GM23248 (cell line): ENCODE measurements at places on chromosomes 7 and 10. TPM values are rescaled to one million over a fixed set of nuclear protein-coding genes. Genes with fewer than 3 reads are reported as not detected.

DNA sequence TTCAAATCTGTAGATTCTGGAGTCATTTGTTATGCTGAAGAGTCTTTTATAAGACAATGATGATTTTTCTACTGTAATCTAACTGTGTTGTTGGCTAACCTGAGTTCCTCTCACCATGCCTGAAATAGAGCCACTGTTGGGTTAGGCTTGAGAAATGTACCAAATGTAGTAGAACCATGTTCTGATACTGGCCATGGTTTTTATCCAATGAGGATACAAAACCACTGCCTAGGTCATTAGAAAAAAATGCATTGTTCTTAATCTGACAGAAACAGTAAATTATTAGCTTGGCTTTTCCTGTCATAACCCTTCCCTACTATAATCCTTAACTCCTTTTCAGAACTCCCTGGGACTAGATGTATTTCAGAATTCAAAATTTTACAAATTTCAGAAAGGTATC is 86.6 kb downstream of the RAPGEF5 start:
- no peak for DNase-seq

MEST gene
- 7.5 and 12.6 TPM in 2 replicates for total RNA-seq

DNA sequence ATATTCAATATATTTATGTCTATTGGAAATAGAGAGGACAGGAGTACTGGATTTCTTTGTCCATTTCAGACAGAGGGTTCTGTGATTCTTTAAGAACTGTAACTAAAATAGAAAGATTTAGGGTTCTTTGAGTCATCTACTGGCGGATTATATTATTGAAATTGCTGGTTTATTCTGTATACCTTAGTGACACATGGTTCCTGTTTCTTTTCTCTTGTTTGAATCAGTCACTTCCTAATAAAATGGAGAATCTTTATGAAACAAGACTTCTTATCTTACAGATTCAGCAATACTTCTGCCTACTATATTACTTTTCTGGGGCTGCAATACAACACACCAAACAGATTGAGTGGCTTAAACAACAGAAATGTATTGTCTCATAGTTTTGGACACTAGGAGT is 20.8 kb upstream of the ZNF800 start:
- no peak for DNase-seq

- peak; percentile 28 for DNase-seq
Observed at GRCh38 chr10:33982995-33983394, 648.5 kb upstream of the NRP1 start.

- DNase-seq = no peak
Observed at GRCh38 chr10:697097-697875, 7.8 kb upstream of the DIP2C start.

GRCh38 chr10:64345856-64346255 is 824.7 kb downstream of the REEP3 start:
- DNase-seq = no peak

GRCh38 chr7:28573059-28573553 is 160.8 kb downstream of the CREB5 start:
- DNase-seq = peak; percentile 10

AKR1C8 gene
- total RNA-seq = not detected in 2 replicates

DNA sequence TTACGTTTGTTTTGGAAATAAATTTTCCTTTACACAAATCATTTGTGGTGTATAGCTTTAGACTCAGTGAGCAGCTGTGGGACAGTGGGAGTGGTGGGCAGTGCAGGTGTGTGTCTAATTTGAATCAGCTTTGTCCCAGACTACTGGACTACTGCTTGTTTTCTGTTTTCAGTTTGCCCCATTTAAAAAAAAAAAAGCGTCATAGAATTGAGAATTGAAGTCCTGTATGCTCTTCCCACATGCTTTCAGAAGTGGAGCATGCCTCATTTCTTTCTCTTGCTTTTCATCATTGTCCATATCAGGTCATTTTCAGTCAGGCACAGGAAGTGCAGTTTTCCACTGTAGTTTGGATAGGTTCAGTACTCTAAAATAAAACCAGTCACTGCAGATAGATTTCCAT is 66.1 kb downstream of the SHH start:
- no peak for DNase-seq

DNA sequence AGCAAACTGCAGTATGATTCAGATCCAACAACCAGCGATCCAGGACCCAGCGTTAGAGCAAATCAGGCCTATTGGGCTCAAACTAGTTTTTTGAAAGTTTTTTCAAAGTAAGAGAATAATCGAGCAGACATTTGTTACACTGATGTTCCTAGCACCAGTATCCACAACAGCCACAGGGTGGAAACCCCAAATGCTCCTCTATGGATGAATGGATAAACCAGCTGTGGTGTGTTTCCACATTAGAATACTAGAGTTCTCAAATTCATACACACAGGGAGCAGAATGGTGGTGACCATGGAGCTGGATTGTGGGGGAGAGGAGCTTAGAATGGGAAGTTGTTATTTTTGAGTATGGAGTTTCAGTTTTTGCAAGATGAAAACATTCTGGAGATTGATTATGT is 60.7 kb downstream of the PDIA4 start:
- DNase-seq = no peak

DNA sequence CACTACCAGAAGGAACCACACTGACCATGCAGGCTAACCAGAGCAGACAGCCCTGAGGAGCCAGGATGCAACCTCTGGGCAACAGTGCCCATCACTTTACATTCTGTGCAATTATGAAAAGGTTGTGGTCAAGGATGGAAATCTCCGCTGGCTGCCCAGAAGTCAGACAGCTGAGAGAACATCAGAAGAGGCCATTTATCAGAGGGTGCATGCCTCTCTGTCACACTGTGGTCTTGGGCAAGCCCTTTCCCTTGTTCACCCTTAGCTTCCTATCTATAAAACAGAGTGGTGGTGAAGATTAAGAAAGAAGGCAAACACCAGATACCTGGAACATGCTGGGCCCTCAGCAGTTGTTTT is 120.7 kb upstream of the GDF10 start:
- no peak for DNase-seq

GRCh38 chr10:52082307-52082706 is 231.8 kb upstream of the DKK1 start:
- no peak for DNase-seq

DNA sequence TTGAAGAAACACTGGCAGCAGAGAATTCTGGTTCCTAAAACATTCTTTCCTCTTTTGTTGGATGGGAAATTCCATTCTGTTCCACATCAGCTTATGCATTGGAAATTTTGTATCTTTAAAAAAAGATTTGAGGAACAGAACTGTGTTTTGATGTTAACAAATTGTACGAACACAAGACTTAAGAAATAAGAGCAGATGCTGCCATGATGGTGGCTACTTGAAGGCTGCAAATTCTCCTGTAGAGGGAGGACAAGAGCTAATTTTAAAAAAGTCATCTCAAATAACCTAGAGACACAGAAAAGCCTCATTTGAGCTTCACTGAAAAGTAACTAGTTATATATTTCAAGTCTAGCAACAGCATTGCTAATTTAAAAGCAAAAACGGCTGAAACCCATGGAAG is 29.8 kb downstream of the NDUFB2 start:
- DNase-seq = peak; percentile 32

DNA sequence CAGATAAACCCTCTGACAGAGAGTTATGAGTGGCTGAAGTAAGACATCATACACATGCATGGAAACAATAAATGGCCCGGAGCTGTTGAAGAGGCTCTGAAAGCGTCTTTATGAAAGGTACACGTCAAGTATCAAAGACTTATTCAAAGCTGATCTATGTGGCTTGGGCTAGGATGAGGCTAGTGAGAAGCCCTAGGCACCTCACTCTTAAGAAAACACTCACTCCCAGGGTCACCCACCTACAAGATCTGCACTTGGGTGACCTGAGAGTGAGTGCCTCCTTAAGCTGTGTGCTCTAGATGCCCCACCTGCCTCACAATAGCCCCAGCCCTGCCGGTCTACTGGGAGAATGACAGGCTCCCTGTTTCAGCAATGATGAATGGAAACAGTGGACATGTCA is 1.1 kb upstream of the GIMAP1 start:
- no peak for DNase-seq

ATP6V0A4 gene
- 0.43 and 1.4 TPM in 2 replicates for total RNA-seq

HOXA4 gene
- 0.13 and 1.8 TPM in 2 replicates for total RNA-seq

GRCh38 chr7:76426246-76426645 is 1.5 kb downstream of the ZP3 start:
- no peak for DNase-seq

DNA sequence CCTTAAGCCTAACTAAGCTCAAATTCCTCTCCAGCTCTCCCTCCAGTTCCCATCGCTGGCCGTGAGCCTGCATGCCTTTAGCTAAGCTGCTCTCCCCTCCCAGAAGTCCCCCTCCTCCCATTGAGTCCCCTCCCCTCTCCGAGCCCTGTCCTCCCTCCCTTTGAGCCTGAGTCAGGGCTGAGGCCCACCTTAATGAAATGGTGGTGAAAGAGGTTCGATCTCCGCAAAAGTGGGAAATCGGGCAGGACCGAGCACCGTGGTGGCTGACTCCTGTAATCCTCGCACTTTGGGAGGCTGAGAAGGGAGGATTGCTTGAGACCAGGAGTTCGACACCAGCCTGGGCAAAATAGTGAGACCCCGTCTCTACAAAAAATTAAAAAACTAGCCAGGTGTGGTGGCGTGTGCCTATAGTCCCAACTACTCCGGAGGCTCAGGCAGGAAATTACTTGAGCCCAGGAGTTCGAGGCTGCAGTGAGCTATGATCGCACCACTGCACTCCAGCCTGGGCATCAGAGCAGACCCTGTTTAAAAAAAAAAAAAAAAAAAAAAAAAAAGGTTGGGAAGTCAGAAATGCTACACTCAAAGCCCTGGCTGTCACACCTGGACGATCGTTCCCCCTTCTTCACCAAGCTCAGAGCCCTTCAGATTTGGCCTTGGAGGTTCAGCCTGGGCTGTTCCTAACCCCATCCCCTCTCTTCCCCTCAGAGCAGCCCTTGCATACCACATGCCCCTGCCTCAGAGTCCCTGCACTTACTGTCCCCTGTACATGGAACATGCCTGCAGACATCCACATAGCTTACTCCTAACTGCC is 995 bp upstream of the CLDN3 start:
- no peak for DNase-seq

DNA sequence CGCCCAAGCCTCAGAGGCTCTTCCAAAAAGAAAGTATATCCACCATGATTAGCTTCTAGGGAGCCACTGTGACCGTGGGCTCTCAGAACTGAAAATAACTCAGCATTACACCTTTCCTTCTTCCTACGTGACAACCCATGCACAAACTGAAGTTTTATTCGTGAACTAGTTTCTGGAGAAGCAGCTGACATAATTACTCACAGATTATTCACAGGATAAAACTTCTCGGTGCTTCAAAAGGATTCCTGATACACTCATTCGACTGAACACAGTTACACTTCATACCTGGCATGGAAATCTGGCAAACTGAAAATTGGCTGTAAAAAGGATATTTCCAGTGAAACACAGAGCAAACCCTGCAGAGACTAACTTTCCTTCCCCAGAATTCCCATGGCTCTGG is 139.2 kb upstream of the PTER start:
- DNase-seq = peak; percentile 0

DNA sequence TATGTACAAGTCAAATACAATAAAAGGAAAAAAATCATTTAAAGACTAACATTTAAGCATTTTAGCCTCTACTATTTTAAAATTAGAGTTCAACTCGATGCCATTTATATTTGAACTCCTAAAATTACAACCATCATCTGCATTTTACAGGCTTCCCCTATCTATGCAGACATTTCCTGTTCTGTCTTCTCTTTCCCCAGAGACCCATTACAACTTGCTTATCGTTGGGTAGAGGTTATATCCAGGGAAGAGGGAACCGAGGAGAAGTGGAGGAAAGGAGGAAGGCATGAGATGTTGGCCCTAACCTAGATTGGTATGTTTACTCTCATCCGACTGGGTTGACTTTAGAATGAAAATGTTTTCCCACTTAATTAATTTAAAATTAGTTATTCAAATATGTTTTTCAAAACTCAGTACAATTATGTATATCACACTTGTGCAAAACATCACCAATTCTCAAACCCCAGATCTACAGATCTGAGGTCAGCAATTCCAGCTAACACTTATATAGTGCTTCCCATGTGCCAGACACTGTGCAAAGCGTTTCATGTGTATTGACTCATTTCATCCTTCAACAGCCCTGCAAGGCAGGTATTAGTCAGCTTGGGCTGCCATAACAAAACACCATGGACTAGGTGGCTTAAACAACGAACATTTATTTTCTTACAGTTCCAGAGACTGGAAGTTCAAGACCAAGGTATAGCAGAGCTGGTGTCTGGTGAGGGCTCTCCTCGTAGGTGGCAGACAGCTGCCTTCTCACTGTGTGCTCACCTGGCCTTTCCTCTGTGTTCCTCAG is 27.3 kb upstream of the HERPUD2 start:
- no peak for DNase-seq

DNA sequence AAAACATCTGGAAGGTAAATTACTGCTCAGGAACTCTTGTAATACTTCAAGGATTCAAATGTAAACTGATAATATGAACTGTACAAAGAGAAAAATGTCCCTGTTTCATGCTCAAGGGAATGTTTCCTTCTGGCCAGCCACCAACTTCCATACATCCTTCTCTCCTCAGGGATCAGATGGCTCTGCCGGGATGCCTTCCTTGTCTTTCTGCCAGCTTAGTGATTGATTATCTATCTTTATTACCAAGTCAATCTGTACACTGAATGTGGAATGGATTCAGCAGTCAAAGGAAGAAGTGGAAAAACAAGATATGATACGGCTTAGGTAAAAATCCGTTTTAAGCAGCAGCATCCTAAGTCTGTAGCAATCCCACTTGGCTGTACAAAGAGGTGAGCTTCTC is 178.3 kb downstream of the PTN start:
- DNase-seq = no peak

DNA sequence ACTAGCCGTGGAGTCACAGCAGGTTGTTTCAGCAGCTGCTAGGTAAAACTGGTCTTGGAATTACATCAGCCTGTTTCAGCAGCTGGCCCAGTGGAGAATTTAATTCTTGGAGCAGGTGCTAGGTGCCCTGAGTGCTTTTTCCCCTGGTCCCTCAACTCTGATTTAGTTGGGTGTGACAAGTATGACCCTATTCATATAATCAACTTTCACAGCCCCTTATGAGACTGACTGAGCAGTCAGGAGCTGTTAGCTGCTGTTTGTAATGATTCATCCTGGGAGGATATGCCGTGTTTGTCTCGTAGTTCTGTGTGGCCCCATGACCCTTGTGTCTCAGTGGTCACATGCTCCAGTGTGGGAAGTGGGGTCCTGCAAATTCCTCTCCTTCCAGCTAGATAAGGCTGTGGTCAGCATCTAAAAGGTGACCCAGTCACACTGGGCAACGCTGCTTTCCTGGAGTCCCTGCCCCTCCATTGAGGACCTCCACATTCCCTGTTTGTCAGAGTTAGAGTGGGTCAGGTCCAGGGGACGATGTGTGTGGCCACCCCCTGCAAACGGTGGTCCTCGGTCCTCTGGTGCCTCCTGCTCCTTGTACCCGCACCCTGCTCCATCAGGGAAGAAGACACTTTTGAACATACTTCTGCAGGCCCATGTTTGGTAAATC is 28.3 kb downstream of the TBATA start:
- no peak for DNase-seq
